ENCODE measurements at places on chromosomes 12 and 14.

- no peak for DNase-seq
These were observed 7.6 kb upstream of the PRPF40B start for GRCh38 chr12:49615725-49616124.

- DNase-seq: no peak
These were observed 6.7 kb upstream of the ALDH2 start for GRCh38 chr12:111759991-111760390.

DNA sequence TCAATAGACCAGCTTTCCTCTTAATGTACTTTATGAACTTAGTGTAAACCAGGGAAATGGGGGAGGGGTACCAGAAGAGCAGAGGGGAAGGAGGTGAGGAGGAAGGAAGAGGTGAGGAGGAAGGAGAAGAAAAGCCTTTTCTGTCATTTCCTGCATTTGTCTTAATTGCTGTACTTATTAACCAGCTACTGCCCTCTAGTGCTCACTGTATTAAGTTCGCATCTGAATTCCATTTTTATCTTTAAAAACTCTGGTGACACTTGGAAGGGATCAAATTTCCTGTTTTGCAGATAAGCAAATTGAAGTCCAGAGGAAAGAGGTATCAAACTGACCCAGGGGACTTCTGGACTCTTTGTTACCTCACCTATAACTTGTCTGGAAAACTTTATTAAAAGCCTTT lies 22.2 kb downstream of the MANSC1 start:
- no peak for DNase-seq

DNA sequence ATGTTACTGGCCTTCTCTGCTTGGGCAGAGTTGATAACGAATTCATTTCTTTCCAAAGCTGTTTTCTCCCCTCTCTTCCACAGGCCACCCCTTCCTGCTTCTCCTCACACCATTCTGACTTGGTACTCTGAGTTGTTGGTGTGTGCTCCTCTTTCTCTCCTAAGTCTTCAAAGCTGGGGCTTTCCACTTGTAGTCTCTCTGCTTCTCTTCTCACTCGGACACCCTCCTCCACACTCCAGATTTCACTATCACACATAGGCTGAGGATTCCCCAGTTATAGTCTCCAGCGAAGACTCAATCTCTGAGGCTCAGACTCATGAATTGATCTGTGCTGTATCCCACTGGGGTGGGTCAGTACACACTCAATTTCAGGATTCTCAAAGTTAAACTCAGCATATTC lies 201.0 kb downstream of the SSPN start:
- DNase-seq: no peak

DNA sequence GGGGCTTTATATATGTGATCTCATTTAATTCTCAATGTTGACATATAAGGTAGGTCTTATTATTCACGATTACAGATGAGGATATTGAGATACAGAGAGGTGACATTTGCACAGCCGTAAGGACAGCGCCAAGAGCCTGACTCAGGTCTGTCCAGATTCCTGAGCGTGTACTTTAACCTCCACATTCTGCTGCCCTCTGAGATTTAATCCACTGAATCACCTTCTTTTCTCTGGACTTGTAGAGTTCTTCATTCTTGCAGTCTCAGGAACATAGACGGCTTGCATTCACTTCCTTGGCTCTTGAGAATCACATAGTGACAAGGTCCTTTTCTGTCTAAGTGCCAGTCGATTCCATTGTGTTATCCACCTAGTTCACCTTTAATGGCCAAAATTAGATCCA lies 141.0 kb upstream of the ARHGAP5 start:
- no peak for DNase-seq

DNA sequence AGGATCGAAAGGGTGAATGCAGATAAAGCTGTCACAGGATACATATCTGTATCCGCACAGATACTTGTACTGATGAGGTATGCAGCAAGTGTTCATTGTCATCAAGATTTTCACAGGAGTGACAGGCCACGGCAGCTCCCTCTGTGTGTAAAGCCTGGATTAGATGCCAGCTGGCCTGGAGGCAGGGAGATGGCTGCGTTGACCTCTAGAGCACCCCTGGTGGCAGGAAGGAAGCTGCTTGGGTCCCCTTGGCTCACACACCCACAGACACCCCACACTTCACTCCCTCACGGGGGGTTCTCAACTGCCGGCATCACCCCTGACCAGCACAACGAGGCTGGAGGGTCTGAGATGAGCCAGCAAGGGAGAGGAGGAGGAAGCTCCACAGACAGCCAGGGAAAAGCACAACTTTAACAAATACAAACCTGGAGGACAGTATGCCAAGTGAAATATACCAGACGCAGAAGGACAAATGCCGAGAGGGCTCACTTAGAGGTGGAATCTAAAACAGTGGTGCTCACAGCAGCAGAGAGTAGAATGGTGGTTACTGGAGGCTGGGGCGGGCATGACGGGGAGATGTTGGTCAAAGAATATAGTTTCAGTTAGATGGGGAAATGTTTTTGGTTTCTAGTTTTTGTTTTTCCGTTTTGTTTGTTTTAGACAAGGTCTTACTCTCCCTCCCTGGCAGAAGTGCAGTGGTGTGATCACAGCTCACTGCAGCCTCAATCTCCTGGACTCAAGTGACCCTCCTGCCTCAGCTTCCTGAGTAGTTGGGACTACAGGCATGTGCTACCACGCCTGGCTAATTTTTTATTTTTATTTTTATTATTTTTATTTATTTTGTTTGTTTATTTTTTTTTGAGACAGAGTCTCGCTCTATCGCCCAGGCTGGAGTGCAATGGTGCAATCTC lies 45.7 kb downstream of the TEAD4 start:
- no peak for DNase-seq

GRCh38 chr14:33679461-33680225 lies 271.2 kb downstream of the EGLN3 start:
- DNase-seq: no peak

GRCh38 chr12:54349679-54350078 lies 14.6 kb downstream of the GPR84 start:
- no peak for DNase-seq

GRCh38 chr12:1488908-1489381 lies 105.4 kb downstream of the FBXL14 start:
- DNase-seq: no peak
